ENCODE measurements at places on chromosomes 11 and 22. TPM values are rescaled to one million over a fixed set of nuclear protein-coding genes. Genes with fewer than 3 reads are reported as not detected.
A peak's percentile ranks its signal among the peaks of the same experiment; 100 is the strongest.

GVQW3 gene
- 1.3 TPM for total RNA-seq

FAM227A gene
- total RNA-seq: 0.05 TPM

- H3K4me3 ChIP-seq: no peak overlapping the region
- H3K27ac ChIP-seq: no peak overlapping the region
- H3K27me3 ChIP-seq: no peaks in the 10 kb centered on the region
- no peak for DNase-seq
- H3K4me1 ChIP-seq: no peaks in the 10 kb centered on the region
- H3K36me3 ChIP-seq: no peaks in the 10 kb centered on the region
Measured at GRCh38 chr11:2651826-2652271, 47.9 kb downstream of the KCNQ1OT1 start.

- H3K4me3 ChIP-seq: no peak overlapping the region
- H3K36me3 ChIP-seq: no peaks in the 10 kb centered on the region
- H3K27ac ChIP-seq: no peak overlapping the region
- no peaks in the 10 kb centered on the region for H3K4me1 ChIP-seq
- no peaks in the 10 kb centered on the region for H3K27me3 ChIP-seq
Measured at GRCh38 chr11:112334381-112334780, 73.7 kb upstream of the PLET1 start.

DNA sequence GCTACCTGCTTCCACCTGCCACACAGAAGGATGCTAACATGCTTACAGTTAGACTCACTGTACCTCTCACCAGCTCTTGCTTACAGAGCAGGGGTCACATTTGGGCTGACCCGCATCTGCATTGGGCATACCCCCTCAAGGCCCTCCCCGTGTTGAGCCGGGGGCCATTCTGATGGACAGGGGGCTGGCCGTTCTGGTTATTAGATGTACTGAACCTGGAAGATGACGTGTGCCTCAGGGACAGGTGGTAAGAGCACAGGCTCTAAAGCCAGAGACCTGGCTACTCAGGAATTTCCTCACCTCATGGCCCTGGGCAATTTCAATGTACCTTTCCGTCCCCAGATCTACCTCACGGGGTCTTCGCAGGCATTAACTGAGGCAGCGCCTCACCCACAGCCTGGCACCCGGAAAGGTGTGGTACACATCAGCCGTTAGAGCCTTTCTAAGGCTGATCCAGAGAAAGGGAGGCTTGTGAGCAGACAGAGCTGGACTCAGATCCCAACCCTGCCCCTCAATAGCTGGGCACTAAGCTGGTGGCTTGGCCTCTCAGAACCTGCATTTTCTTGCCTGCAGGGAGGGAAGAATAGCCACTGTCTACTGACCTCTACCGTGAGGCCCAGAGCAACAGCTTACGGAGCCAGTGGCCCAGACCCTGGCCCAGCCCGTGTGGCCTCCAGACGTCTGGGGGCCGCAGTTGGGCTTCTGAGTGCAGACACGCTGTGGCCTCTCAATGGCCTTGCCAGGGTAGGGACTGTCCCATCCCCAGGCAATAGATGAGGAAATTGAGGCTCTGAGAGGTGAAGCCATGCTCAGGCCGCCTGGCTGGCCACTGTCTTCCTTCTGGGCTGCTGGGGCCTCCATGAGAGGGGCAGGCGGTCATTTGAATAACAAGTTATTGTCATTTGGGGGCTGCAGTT lies 100.6 kb downstream of the MORC2 start:
- H3K4me1 ChIP-seq: no peaks in the 10 kb centered on the region
- H3K27me3 ChIP-seq: no peaks in the 10 kb centered on the region
- DNase-seq: peak; percentile 33
- H3K4me3 ChIP-seq: no peak overlapping the region
- no peaks in the 10 kb centered on the region for H3K36me3 ChIP-seq

GRCh38 chr11:59755701-59756557 lies 753 bp downstream of the STX3 start:
- H3K27me3 ChIP-seq: no peaks in the 10 kb centered on the region
- H3K36me3 ChIP-seq: no peaks in the 10 kb centered on the region
- peaks cover 12% of the 10 kb centered on the region for H3K4me1 ChIP-seq
- H3K27ac ChIP-seq: peak overlapping the region; percentile 73
- H3K4me3 ChIP-seq: peak overlapping the region; percentile 55

MMP7 gene
- total RNA-seq: not detected

- no peak for DNase-seq
- no peaks in the 10 kb centered on the region for H3K27me3 ChIP-seq
- H3K4me1 ChIP-seq: no peaks in the 10 kb centered on the region
- H3K27ac ChIP-seq: no peak overlapping the region
- H3K36me3 ChIP-seq: no peaks in the 10 kb centered on the region
Measured at GRCh38 chr11:132685174-132685611, 847.1 kb downstream of the OPCML start.

DNA sequence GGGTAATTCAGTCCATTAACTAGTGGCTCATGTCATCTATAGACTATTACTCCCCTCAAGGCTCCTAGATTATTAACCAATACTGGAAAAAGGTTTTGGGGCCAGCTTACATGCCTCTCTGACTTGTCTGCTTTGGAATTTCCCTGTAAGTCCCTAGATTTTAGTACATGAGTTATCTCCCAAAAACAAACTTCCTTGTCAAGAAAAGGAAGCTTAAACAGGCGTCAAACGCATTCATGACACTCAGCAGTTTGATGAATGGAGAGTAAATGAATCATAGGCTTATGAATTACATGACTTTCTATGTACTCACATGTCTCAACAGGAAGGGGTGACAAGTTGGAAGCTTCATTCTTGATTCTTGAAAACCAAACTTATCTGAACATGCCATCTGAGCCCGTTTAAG lies 70.8 kb downstream of the BLID start:
- H3K27me3 ChIP-seq: peaks cover 4% of the 10 kb centered on the region
- no peak for DNase-seq
- no peaks in the 10 kb centered on the region for H3K4me1 ChIP-seq
- H3K4me3 ChIP-seq: no peak overlapping the region
- no peaks in the 10 kb centered on the region for H3K36me3 ChIP-seq
- no peak overlapping the region for H3K27ac ChIP-seq

- H3K27ac ChIP-seq: no peak overlapping the region
- no peaks in the 10 kb centered on the region for H3K4me1 ChIP-seq
- no peaks in the 10 kb centered on the region for H3K36me3 ChIP-seq
- H3K27me3 ChIP-seq: no peaks in the 10 kb centered on the region
Measured at GRCh38 chr22:25572708-25573171, 8.3 kb downstream of the GRK3 start.

MEI1 gene
- total RNA-seq: 1.0 TPM

DNA sequence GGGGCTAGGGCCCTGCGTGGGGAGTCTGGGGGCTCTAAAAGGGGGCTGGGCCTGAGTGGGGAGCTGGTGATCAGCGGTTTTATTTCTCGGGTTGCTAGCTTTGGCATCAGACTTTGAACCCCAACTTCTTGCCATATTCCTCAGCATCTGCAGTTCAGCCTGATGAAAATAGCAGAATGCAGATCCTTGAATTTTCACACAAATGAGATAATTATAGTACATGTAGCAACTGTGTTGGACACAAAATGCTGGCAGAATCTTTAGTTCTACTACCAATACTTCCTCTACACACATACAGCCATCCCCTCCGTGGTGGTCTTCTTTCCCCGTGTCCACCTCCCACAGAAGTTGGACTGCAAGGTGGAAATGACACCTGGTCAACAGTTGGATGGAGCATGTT lies 1.5 kb downstream of the ZC3H7B start:
- peaks cover 36% of the 10 kb centered on the region for H3K4me1 ChIP-seq
- peak overlapping the region; percentile 96 for H3K4me3 ChIP-seq
- H3K27ac ChIP-seq: peak overlapping the region; percentile 95
- no peaks in the 10 kb centered on the region for H3K36me3 ChIP-seq
- no peak for DNase-seq

Measured in liver (tissue), 10 donors.